Esophagus squamous epithelium (tissue), 5 donors: ENCODE measurements at places on chromosomes 4 and X.

DNA sequence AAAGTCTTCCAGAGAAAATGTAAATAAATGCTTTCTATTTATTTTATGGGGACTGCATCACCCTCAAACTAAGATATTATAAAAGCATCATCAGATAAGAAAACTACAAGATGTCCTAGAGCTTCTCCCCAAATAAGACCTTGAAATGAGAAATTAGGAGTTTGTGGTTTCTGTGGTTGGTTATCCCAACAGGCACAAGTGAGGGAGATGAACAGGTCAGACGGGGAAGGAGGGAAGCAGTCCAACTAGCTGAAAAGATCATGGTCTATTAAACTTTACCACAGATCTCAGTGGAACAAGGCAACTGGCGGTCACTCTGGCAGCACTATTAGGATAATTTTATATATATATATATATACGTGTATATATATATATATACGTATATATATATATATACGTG is 319.3 kb upstream of the GRID2 start:
- DNase-seq, result no peak

- no peak for DNase-seq
Measured at GRCh38 chrX:118698516-118699170, 28.8 kb upstream of the IL13RA1 start.

- no peak for DNase-seq
Measured at GRCh38 chr4:26372525-26373172, 51.8 kb downstream of the RBPJ start.

GRCh38 chrX:78945186-78945912 is at the start of gene P2RY10:
Gene P2RY10 (plus strand): TSS chrX:78945391. CDS start chrX:78960521, 15,130 bp downstream.
- no peak for DNase-seq
